Left cardiac atrium (tissue), 4 donors: ENCODE measurements at places on chromosomes 4 and X. TPM values are rescaled to one million over a fixed set of nuclear protein-coding genes. Genes with fewer than 3 reads are reported as not detected.

GRCh38 chrX:13836575-13836974 is 19.7 kb upstream of the GPM6B start:
- DNase-seq, result no peak

DNA sequence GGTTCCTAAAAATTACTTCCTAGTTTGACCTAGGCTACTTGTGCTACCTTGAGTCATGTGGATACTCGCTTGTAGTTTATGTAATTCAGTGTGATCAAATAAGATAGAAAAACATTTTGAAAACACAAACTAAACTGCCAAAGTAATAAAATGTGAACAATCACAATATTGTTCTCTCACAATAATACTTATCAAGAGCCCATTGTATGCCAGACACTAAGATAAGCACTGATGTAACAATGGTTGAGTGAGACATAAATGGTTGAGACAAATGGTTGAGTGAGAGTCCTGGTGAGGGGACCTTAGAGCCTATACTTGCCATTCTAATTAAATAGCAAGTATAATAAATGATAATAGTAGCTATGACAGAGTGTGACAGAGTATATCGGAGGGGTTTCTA is 41.7 kb downstream of the RFC1 start:
- DNase-seq, result no peak

Gene MSN
- 139 TPM for total RNA-seq

GRCh38 chr4:61918987-61919386 is 718.9 kb downstream of the ADGRL3 start:
- DNase-seq, result no peak

DNA sequence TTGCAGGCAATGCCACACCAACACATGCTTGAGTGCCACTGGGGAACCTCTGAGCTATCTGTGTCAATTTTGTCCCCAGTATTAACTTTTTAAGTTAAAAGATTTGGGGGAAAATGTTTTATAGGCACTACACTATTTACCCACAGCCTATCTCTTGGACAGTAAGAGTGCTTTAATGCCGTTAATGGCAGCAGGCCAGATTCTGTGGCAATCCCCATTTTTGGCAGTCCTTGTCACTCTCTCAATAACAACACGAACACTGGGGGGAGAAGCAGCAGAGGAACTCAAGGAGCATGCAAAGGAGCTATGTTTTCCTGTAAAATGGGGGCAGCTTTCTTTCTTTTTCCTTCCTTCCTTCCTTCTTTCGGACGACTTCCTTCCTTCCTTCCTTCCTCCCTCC is 168.6 kb downstream of the NSUN7 start:
- peak; percentile 81 for DNase-seq

Gene FGD1
- total RNA-seq, result 4.6 TPM

Gene RTL9
- total RNA-seq, result 0.63 TPM
